ENCODE measurements at places on chromosomes 1 and 21.
A peak's percentile ranks its signal among the peaks of the same experiment; 100 is the strongest.

- no peak for DNase-seq
Measured at GRCh38 chr1:23394684-23395083, 25.0 kb upstream of the ZNF436 start.

- no peak for DNase-seq
Measured at GRCh38 chr1:88175631-88176226, 508.3 kb upstream of the PKN2 start.

GRCh38 chr1:244272471-244273261 lies 179.0 kb downstream of the ADSS2 start:
- DNase-seq: peak; percentile 52

DNA sequence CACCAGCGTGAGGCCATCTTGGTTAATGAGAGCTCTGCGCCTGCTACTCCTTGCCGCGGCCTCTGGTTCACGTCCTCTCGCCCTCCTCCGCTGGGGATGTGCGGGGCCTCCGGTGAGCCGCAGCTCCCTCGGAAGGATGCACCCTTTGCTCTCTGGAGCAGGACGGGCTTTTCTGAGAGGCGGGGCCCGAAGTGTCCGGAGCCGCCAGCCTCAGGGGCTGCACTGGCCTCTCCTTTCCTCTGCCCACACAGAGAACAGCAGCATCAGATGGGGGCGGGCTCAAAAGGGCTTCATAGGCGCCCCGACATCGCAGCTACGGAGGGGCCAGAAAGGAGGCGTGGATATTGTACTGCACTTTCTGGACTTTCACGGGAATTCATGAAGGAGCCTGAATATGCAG lies 284.7 kb downstream of the CAMTA1 start:
- DNase-seq: no peak

- DNase-seq: no peak
Measured at GRCh38 chr1:173473599-173474011, 3.5 kb upstream of the PRDX6 start.
